ENCODE measurements at places on chromosomes 6 and 20.

- no peak for DNase-seq
Measured at GRCh38 chr6:16244446-16244845, 6.1 kb downstream of the GMPR start.

DNA sequence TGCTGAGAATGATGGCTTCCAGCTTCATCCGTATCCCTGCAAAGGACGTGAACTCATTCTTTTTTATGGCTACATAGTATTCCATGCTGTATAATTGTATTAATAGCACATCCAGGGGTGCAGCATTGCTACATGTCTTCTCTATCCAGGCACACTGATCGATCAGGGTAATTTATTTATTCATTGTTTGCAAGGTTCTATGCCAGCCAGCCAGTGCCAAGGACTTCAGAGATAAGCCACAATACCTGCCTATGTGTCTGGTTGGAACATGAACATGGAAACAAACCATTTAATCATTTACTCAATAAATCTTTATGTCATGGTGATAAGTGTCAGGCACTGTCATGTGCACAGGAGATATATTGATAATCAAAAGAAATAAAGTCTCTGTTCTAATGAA, 5.8 kb upstream of the OR2B3 start:
- DNase-seq: no peak

GRCh38 chr6:118495485-118496280, 52.4 kb upstream of the PLN start:
- peak; percentile 23 for DNase-seq

- DNase-seq: no peak
Measured at GRCh38 chr6:25324066-25324762, 45.0 kb downstream of the CARMIL1 start.

DNA sequence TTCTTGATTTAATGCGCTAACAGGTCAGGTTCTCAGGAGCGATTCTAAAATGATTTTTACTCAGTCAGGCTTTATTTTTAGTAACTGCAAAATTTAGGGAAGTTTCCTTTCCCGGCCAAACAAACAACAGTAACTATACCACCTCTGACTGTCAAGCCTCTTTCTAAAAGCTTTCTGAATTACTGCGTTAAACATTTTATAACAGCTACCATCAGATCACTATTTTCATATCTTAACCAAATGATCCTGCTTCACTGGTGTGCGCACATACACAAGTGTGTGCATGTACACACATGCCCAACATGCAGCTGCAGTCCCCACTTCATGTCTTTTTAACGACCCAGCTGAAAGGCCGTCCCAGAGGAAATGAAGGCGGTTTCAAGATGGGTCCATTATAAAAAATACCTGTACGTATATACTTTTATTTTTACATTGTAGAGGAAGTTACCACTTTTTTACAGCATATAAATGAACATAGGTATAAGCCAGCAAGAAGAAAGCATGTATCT, 25.0 kb downstream of the TMEM242 start:
- DNase-seq: no peak

- no peak for DNase-seq
Measured at GRCh38 chr20:45019762-45020123, 53.4 kb downstream of the STK4 start.

DNA sequence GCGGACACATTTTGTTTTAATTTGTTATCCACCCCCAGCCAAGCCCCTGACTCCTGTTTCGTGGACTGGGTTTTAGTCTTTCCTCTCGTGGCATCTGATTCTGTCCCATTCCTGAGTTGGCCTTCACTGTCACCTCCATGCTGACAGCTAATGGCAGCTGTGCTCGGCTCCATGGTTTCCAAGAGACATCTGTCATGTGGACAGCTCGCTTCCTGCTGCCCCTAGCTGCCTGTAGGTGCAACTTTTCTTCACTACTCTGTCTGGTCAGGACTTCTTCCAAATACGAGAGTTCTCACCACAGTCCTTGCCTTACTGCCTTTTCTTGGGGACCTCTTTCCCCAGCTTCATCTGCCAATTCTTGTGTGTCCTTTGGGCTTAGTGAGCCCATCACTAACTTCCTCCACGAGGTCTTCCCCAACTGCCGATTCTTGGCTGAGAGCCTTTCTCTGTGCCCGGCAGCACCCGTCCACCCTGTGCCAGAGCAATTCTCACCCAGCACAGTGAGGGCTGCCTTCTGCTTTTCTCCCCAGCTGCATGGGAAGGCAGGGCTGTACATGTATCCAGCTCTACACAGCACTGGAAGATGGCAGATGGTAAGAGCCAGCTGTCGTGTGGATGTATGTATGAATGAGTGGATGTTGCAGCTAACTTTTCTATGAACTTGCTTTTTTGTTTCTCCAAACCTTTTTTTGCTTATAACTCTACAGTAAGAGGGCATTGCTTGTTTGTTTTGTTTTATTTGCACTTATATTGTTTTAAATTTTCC, 140.4 kb downstream of the F13A1 start:
- no peak for DNase-seq

GRCh38 chr6:70549327-70549726, 17.4 kb upstream of the SDHAF4 start:
- no peak for DNase-seq

DNA sequence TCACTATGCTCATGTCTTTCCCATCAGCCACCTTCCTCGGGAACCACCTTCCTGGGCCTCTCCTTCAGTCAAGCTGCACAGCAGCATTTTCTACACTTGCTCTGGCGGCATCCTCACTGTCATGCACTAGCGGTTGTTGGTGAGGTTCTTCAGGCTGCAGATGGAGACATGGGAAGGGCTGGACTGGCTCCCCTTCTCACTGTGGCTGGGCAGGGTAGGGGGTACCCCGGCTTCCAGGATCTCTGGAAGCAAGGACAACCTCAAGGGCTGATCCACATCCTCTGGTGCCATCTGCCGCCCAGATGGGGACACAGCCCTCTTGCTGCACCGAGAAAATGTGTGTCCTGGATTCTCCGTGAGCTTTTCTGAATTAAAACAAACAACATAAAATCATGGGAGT, 180.1 kb upstream of the RNF24 start:
- DNase-seq: no peak

- no peak for DNase-seq
Measured at GRCh38 chr20:43567477-43567876, 8.7 kb downstream of the SGK2 start.

- no peak for DNase-seq
Measured at GRCh38 chr6:132227904-132228303, 173.4 kb downstream of the MOXD1 start.

DNA sequence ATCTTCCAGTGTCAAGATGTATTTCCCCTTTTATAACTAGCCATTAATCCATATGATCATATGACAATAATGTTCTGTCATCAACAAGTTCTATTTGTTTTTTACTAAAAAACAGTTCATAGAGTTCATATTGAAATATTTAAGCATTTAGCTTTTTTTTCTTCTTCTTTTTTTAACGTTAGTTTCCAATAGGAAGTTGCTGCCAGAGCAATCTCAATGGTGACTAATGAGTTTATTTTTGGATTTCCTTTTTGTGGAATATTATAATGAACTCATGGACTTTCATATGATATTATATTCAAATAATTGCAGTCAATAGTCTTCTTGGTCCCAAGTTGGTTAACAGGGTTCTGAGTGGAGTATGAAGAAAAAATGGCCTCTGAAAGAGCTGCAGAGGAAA, 343.3 kb downstream of the BCKDHB start:
- DNase-seq: no peak

DNA sequence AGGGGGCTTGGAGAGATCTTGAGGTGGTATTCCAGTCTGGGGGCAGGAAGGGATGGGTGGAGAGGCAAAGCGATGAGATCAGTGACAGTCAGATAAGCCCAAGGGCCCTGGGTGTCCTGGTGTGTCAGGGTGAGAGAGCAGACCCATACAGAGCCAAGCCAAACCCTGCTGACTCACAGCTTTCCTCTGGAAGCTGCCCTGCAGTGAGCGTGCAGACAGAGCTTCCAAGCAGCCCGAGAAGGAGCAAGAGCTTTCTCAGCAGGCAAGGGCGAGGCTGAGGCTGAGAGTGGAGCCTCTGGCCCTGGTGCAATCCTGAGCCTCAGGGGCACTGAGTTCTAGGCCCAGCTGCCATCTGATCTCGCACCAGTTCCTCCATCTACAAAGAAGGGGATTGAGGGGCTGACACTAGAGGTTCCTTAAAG, 91.1 kb upstream of the HIVEP1 start:
- DNase-seq: no peak

DNA sequence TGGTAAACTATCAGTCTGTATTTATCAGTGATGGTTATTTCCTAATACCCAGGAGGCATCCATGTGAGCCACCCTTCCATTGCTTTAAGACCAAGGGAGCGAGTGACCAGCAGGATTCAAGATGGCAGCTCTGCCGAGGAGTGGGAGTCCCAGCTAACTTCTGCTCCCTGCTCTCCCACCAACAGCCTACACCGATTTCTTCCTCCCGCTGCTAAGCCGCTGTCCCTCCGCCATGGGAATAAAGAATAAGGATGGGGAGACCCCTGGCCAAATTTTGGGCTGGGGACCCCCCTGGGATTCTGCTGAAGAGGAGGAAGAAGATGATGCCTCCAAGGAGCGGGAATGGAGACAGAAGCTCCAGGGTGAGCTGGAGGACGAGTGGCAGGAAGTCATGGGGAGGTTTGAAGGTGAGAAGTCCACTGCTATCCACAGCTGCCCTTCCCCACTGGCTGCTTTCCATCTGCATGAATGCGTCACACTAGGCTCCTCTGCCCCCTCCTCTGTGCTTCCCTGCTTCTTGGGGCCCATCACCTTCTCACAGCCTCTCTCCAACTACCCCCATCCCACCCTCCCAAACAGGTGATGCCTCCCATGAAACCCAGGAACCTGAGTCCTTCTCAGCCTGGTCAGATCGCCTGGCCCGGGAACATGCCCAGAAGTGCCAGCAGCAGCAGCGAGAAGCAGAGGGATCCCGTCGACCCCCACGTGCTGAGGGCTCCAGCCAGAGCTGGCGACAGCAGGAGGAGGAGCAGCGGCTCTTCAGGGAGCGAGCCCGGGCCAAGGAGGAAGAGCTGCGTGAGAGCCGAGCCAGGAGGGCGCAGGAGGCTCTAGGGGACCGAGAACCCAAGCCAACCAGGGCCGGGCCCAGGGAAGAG, 10.3 kb downstream of the NFKBIL1 start:
- DNase-seq: no peak

- DNase-seq: no peak
Measured at GRCh38 chr6:118370722-118371121, 177.4 kb upstream of the PLN start.

DNA sequence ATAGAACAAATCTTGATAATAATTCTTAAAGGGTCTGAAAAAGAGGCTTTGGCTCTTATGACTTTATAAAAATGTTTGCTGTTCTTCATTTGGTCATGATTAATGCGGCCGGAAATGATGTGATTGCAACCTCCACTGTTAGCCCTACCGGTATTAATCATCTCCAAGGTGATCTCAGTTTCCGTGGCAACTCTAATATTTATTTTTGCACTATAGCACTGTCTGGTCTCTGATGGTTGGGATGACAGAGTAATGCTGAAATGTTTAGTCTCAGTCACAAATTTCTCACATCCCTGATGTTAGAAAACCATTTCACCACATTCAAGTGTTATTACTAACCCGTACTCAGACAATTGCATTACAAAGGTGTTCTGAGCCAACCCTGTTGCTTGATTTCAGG, 87.4 kb downstream of the TMEM200A start:
- no peak for DNase-seq

- no peak for DNase-seq
Measured at GRCh38 chr6:165204807-165205545, 104.4 kb downstream of the C6orf118 start.

- no peak for DNase-seq
Measured at GRCh38 chr6:66926060-66926459, 1219.0 kb upstream of the EYS start.

- peak; percentile 78 for DNase-seq
Measured at GRCh38 chr6:42075159-42075838, 25.0 kb downstream of the TAF8 start.

- DNase-seq: no peak
Measured at GRCh38 chr20:19406381-19406780, 193.9 kb downstream of the SLC24A3 start.

DNA sequence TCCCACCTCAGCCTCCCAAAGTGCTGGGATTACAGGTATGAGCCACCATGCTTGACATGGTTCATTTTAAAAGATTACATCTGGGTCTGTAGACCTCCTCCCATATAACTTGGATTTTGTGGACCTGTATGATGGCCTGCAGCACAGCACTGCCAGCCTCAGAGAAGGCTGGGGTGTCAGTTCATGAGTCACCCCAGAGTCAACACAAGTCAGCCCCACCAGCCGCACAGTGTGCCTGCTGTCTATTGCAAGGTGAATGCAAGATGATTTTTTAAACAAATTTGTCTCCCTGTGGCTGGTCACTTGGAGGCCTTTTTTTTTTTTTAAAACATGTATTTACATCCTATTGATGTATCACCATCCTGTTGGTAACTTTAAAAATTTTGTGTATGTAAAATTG, 76.7 kb downstream of the RREB1 start:
- no peak for DNase-seq

GRCh38 chr20:7879883-7880282, 60.4 kb downstream of the HAO1 start:
- no peak for DNase-seq

DNA sequence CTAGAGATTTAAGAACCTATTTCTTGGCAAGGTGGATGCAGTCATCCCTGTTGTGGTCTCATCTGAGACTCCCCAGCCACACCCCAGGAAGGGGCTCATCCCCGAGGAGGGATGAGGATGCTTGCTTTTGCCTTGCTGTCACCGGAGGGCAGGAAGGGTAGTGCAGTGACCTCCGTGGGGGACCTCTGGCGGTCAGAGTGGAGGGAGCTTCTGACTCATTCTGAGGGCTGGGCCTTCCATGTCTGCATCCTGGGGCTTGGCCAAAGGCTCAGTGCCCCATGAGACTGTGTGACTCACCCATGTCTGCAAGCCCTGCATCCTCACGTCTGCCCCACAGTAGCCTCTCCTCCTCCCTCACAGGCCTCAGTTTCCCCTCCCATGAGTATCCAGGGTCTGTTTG, 38.7 kb downstream of the UQCC2 start:
- DNase-seq: no peak

DNA sequence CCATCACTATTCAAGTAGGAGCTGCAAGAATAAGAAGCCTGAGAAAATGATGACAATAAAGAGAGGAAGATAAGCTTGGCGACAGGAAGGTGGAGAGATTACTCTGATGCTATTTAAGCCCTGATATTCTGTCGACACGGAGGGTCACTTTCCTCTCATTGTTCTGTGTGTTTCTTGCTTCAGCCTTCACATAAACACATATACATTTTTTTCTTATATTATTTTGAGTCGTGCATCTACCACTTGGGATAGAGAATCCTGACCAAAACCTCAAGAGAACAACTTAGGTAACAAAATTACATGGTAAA, 10.5 kb downstream of the PTCHD4 start:
- DNase-seq: no peak

- DNase-seq: no peak
Measured at GRCh38 chr6:41222045-41222444, 6.1 kb upstream of the TREML4 start.

DNA sequence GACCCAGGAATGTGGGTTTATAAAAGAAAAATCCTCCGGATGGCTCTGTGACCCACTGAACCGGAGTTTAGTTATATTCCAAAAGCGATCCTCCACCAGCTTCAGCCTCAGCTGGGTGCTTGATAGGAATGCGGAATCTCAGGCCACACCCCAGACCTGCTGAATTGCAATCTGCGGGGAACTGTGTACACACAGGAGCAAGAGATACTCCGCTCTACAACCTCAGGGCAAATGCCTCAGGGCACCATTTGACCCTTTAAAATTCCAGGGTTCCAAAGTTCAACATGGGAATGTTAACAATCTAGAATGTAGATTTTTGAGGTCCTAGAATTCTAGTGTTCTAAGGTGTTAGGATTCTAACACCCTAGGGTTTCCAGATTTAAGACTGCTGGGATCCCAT, 10.8 kb downstream of the BPIFA2 start:
- DNase-seq: no peak

Data from activated naive CD4-positive, alpha-beta T cell treated with anti-CD3 and anti-CD28 coated beads for 36 hours (primary cell).